Activated CD8-positive, alpha-beta T cell treated with anti-CD3 and anti-CD28 coated beads for 36 hours (primary cell): ENCODE measurements at places on chromosomes 5 and 9. TPM values are rescaled to one million over a fixed set of nuclear protein-coding genes. Genes with fewer than 3 reads are reported as not detected.

DNA sequence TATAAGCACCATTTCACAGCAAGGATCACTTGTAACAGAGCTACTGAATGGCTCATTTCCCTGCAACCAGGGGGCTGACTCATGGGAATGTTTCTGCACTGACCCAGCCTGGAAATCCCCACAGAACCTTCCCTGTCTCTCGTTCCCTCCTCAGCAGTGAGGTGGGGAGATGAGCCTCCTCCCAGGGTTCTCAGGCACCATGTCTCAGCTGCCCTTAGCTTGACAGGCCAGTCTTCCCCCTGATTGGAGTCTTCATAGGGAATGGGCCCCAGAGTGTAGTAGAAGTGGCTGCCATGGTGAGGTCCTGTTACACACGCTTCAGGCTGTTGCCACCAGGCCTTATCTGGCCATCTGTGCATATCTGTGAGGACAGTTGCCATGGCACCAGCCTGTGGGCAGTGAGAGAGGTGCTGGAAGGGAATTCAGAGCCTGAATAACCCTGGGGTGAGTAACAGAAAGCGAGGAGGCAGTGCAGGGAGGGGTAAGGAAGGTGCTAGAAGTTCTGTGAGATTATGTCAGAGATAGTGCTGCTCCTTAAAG, 324.4 kb downstream of the ENC1 start:
- no peak overlapping the region for H3K4me3 ChIP-seq
- peaks cover 8% of the 10 kb centered on the region for H3K27me3 ChIP-seq
- H3K36me3 ChIP-seq = no peaks in the 10 kb centered on the region
- H3K27ac ChIP-seq = no peak overlapping the region

GRCh38 chr9:105496826-105497225, 49.0 kb downstream of the FSD1L start:
- no peaks in the 10 kb centered on the region for H3K4me1 ChIP-seq
- H3K36me3 ChIP-seq = no peaks in the 10 kb centered on the region
- no peak overlapping the region for H3K27ac ChIP-seq
- no peak overlapping the region for H3K4me3 ChIP-seq
- no peaks in the 10 kb centered on the region for H3K27me3 ChIP-seq

The ZNF608 gene
- total RNA-seq = not detected

The AQP3 gene
- 1.2 TPM for total RNA-seq

The PCDHB2 gene
- not detected for total RNA-seq

DNA sequence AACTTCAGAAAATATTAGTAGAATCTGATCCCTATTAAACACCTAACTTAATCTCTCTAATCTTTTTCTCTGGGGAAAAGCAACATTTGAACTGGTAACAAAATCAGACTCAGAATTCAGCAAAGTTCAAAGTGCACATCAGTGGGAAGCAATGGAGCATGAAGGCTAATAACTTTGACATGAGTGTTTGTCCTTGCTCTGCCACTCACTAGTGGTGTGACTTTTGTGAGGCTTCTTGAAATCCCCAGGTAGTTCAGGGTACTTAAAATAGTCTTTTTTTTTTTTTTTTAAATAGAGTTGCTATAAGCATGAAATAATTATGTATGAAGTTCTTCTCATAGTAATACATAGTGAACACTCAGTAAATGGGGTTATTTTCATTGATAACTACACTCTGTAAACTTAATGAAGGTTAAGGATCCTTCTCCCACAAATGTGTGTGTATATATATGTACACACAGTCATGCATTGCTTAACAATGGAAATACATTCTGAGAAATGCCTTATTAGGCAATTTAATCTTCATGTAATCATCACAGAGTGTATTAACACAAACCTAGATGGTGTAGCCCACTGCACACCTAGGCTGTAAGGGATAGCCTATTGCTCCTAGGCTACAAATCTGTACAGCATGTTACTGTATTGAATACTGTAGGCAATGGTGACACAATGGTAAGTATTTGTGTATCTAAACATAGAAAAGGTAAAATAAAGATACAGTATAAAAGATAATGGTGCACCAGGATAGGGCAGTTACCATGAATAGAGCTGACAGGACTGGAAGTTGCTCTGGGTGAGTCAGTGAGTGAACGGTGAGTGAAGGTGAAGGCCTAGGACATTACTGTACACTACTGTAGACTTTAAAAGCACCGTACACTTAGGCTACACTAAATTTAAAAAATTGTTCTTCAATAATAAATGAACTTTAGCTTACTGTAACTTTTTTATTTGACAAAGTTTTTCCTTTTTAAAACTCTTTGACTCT, 73.3 kb upstream of the HMHB1 start:
- H3K27ac ChIP-seq = no peak overlapping the region
- peaks cover 1% of the 10 kb centered on the region for H3K27me3 ChIP-seq
- peaks cover 3% of the 10 kb centered on the region for H3K4me1 ChIP-seq

DNA sequence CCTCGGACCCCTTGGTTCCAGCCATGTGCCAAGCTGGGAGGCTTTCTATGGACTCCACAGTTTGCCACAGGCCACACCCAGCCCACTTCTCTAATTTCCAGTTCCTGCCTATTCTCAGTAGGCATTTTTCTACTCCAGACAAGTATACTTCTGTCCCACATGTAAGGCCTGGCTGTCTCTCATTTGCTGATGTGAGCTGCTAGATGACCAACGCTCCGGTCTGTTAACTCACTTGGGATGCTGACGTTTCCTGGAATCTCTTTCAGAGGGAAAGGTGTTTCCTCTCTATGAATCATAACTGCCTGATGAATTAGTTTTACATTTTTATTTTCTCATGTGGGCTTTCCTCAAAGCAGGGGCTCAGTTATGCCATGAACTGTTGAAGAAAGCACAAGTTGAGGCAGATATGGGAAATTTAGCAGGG, 36.3 kb downstream of the ERGIC1 start:
- H3K4me1 ChIP-seq = peaks cover 28% of the 10 kb centered on the region
- H3K36me3 ChIP-seq = no peaks in the 10 kb centered on the region
- no peak overlapping the region for H3K27ac ChIP-seq
- DNase-seq = no peak
- H3K4me3 ChIP-seq = no peak overlapping the region

The RLN2 gene
- 5.5 TPM for total RNA-seq

DNA sequence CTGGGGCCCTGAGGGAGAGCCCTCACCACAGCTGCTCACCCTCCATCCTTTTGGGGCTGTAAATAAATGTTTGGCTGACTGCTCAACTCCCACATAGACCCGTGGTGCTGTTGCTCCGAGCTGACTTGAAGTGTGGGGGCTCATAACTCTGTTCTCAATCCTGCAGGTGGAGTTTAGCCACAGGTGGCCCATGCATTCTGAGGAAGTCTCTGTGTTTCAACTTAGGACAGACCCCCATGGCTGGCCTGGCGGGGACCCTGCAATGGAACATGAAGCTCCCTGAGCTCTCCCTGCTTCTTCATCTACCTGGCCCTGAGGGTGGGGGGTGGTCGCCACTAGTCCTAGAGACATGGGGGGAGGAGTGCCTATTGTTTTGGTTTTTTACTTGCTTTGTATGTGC, 19.7 kb downstream of the NDUFS6 start:
- H3K27me3 ChIP-seq = no peaks in the 10 kb centered on the region
- DNase-seq = no peak
- H3K4me3 ChIP-seq = no peak overlapping the region
- no peaks in the 10 kb centered on the region for H3K4me1 ChIP-seq
- no peak overlapping the region for H3K27ac ChIP-seq

The FRMPD1 gene
- total RNA-seq = not detected

DNA sequence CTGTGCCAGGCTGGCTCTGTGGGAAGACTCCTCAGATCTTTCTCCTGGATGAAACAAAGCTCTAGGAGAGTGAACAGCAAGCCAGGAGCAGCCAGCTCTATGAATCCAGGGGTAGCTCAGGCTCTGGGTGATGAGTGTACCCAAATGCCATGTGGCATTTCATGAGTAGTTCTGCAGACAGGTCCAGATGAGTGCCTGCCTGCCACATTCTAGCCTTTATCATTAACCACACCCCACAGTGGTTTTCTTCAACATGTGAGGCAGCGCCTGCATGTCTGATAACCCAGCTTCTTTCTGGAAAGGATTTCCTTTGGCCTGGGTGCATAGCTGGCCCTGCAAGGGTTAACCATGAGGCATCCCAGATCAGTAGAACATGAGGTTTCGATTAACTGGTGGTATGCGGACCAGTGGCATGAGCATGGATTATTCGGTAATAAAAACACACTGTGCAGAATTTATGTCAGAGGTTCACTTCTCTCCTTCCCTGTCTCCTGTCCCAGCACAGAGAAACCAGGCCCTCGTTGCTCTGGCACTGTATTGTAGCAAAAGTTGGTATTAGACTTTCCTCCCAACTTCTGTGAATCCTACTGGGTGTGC, 381.9 kb upstream of the ZNF462 start:
- no peak overlapping the region for H3K27ac ChIP-seq
- no peaks in the 10 kb centered on the region for H3K4me1 ChIP-seq
- H3K27me3 ChIP-seq = no peaks in the 10 kb centered on the region
- H3K4me3 ChIP-seq = no peak overlapping the region

GRCh38 chr5:62283005-62283404, 23.0 kb upstream of the KIF2A start:
- peaks cover 22% of the 10 kb centered on the region for H3K36me3 ChIP-seq
- H3K4me3 ChIP-seq = no peak overlapping the region
- peaks cover 63% of the 10 kb centered on the region for H3K4me1 ChIP-seq
- no peak for DNase-seq
- no peaks in the 10 kb centered on the region for H3K27me3 ChIP-seq
- peak overlapping the region; percentile 21 for H3K27ac ChIP-seq

The PAEP gene
- total RNA-seq = not detected

The CKMT2 gene
- total RNA-seq = not detected

- H3K4me1 ChIP-seq = no peaks in the 10 kb centered on the region
- H3K27ac ChIP-seq = no peak overlapping the region
- H3K27me3 ChIP-seq = no peaks in the 10 kb centered on the region
- no peak overlapping the region for H3K4me3 ChIP-seq
Measured at GRCh38 chr5:56522169-56522568, 289.0 kb upstream of the ANKRD55 start.

The ADGRD2 gene
- total RNA-seq = not detected

The ATP10B gene
- not detected for total RNA-seq

The SPINK7 gene
- not detected for total RNA-seq

- no peaks in the 10 kb centered on the region for H3K36me3 ChIP-seq
- H3K4me1 ChIP-seq = no peaks in the 10 kb centered on the region
- no peak overlapping the region for H3K4me3 ChIP-seq
- H3K27me3 ChIP-seq = no peaks in the 10 kb centered on the region
Measured at GRCh38 chr9:14107977-14108376, 206.0 kb downstream of the NFIB start.

The SPINK1 gene
- total RNA-seq = not detected

The TNFSF8 gene
- 23.9 TPM for total RNA-seq

GRCh38 chr9:129148463-129149204, 29.4 kb downstream of the IER5L start:
- H3K27me3 ChIP-seq = no peaks in the 10 kb centered on the region
- H3K36me3 ChIP-seq = peaks cover 10% of the 10 kb centered on the region
- no peak overlapping the region for H3K4me3 ChIP-seq
- peaks cover 5% of the 10 kb centered on the region for H3K4me1 ChIP-seq
- DNase-seq = no peak

DNA sequence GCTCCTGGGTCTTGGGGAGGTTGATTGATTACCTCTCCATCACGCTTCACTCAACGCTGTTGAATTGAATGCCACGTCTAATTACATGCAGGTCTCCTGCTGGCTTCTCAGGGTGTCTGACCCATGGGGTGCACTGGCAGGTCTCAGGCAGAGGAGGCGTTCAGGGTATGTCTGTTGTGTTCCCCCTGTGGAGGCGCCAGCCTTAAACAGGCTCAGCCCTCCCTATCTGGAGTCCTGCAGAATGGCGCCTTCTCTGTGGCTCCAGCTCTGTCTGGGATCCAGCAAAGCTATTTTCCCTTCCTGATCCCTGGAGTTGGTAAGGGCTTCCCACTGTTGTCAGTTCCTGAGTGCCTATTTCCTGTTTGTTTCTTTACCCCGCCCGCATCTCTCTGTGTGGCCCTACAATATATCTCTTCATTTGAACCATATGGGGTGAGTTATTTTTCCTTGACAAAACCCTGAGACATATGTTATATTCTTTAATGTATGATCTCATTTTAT, 150.0 kb downstream of the NTRK2 start:
- H3K27me3 ChIP-seq = no peaks in the 10 kb centered on the region
- H3K4me3 ChIP-seq = no peak overlapping the region
- no peak overlapping the region for H3K27ac ChIP-seq
- no peaks in the 10 kb centered on the region for H3K36me3 ChIP-seq
- no peaks in the 10 kb centered on the region for H3K4me1 ChIP-seq

DNA sequence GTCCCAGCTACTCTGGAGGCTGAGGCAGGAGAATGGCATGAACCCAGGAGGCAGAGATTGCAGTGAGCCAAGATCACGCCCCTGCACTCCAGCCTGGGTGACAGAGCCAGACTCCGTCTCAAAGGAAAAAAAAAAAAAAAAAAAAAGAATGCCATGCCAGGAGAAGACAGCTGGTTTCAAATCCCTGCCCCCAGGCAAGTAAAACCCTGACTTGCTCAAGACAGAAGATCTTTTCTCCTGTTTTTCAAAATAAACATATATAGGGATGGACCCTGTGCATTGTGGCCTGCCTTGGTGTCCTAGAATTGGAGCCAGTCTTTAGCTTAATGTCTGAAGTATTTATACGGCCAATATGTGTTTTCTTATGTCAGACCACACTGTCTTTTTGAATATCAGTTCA, 177.1 kb downstream of the NR3C1 start:
- no peak overlapping the region for H3K27ac ChIP-seq
- no peak overlapping the region for H3K4me3 ChIP-seq
- H3K27me3 ChIP-seq = no peaks in the 10 kb centered on the region
- H3K36me3 ChIP-seq = peaks cover 6% of the 10 kb centered on the region

GRCh38 chr9:126613651-126614050, at the start of gene LMX1B:
TSS of gene LMX1B (plus strand) at chr9:126613928. CDS start at chr9:126614450, 522 bp downstream.
- H3K36me3 ChIP-seq = no peaks in the 10 kb centered on the region
- no peak within 1 kb of the TSS for H3K27ac ChIP-seq
- H3K4me3 ChIP-seq = peak within 1 kb of the TSS; percentile 44
- peaks cover 71% of the 10 kb centered on the region for H3K27me3 ChIP-seq

DNA sequence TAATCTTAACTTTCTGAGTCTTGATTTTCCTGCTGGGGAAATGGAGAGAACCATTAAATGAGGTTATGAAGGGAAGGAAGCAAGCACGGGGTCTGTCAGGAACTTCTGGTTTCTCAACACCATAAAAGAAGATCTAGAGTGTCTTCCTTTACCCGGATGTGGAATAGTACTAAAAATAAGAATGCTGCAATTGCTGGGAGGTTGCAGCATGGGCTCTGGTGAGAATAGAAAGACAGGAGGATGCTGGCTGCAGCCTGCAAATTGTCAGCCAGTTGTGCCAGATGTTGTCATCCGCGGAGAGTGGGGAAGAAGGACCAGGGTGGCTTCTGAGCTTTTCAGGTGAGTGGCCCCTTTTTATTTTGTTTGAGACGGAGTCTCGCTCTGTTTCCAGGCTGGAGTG, 69.3 kb upstream of the STC2 start:
- no peak overlapping the region for H3K4me3 ChIP-seq
- no peak for DNase-seq
- no peaks in the 10 kb centered on the region for H3K36me3 ChIP-seq
- H3K27me3 ChIP-seq = peaks cover 4% of the 10 kb centered on the region
- H3K27ac ChIP-seq = no peak overlapping the region
- no peaks in the 10 kb centered on the region for H3K4me1 ChIP-seq

The DIPK1B gene
- 0.14 TPM for total RNA-seq

DNA sequence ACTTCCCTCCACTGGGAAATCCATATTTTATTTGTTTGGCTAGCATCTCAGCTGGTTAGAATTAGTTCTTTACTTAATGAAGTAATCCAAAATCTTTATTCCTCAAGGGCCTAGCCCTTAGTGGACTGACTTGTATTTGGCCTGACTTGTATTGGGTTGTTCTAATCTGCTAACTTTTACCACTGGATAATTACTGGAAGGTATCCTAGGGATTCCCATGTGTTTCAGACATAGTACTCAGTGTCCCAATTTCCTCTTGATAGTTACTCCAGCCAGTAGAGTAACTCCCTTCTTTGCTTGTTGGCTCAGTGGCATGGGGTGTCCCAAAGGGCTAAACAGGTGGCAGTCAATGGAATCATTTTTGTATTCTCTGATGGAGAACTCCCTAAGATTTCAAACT, 156.0 kb downstream of the DCP2 start:
- H3K27me3 ChIP-seq = no peaks in the 10 kb centered on the region
- H3K36me3 ChIP-seq = no peaks in the 10 kb centered on the region
- no peak for DNase-seq
- H3K4me3 ChIP-seq = no peak overlapping the region
- no peak overlapping the region for H3K27ac ChIP-seq
